Fibroblast of lung (primary cell): ENCODE measurements at places on chromosomes 11 and 22.
A peak's percentile ranks its signal among the peaks of the same experiment; 100 is the strongest.

- no peak for DNase-seq
Observed at GRCh38 chr11:60919320-60919719, 4.9 kb upstream of the TMEM132A start.

DNA sequence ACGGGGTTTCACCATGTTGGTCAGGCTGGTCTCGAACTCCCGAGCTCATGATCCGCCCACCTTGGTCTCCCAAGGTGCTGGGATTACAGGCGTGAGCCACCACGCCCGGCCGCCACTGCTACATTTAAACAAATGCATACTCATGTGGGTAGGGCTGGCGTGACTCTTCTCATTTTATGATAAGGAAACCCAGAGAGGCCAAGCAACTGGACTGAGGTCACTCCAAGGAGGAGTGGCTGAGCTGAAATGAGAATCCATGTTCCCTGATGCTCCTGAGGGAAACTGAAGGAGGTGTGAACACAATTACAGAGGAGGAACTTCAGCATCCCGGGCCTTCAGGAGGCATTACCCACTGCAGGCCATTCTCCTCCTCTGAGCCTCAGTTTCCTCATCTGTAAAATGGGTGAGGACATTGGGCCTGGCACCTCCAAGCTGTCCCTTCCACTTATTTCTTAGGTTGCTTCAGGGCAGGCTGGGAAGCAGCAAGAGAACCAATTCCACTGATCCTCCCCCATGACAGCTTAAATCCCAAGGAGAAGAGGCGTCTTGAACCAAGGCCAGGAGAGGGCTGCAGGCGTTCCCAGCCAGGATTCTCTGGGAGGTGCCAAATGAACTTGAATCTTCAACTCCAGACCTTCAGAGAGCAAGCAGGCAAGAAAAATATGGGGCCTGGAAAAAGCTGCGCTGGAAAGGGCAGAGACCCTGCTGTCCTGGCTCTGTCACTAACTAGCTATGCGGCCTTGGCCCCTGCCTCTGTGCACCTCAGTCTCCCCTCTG lies 2.9 kb downstream of the TST start:
- no peak for DNase-seq

GRCh38 chr11:7655253-7656217 lies 17.8 kb downstream of the CYB5R2 start:
- no peak for DNase-seq

DNA sequence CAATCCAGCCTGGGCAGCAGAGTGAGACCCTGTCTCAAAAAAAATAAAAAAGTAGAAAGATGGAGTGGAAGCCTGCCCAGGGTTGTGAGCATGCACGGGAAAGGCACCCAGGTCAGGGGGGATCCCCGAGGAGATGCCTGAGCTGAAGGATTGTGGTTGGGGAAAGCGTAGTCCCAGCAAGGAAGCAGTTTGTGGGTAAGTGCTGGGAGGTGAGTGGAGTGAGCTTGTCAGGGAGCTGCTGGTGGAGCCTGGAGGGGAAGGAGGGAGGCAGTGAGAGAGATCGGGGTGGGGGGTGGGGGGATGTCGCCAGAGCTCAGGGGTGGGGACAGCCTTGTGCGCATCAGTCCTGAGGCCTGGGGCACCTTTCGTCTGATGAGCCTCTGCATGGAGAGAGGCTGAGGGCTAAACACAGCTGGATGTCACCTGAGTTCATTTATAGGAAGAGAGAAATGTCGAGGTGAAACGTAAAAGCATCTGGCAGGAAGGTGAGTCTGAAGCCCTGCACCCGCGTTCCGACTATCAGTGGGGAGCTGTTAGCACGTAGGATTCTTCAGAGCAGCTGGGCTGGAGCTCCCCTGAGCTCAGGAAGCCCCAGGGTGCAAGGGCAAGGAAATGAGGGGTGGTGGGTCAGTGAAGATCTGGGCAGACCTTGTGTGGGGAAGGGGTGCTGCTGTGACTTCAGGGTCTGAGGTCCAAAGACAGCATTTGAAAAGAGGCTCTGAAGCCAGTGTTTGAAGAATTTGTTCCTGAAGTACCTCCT lies 10.2 kb downstream of the TMEM121B start:
- no peak for DNase-seq

- no peak for DNase-seq
Observed at GRCh38 chr22:43114958-43115357, 4.4 kb downstream of the BIK start.

- DNase-seq, result no peak
Observed at GRCh38 chr11:908273-908672, 2.3 kb downstream of the CHID1 start.

GRCh38 chr11:15852179-15852578 lies 504.2 kb downstream of the SOX6 start:
- DNase-seq, result peak; percentile 45

DNA sequence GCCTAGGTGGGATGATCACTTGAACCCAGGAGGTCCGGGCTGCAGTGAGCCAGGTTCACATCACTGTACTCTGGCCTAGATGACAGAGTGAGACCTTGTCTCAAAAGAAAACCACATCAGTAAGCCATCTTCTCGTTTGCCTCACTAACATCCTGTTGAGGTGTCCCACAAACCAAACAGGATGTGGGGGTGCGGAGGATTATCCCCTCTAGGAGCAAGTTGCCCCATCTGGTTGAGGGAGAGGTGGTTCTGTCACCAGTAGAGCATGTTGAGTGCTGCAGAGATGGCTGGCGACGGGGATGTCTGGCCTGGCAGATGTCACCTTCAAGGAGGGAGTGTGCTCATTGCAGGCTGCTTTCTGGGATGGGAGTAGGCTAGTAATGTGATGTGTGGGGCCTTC lies 72.4 kb downstream of the ZNRF3 start:
- peak; percentile 22 for DNase-seq

DNA sequence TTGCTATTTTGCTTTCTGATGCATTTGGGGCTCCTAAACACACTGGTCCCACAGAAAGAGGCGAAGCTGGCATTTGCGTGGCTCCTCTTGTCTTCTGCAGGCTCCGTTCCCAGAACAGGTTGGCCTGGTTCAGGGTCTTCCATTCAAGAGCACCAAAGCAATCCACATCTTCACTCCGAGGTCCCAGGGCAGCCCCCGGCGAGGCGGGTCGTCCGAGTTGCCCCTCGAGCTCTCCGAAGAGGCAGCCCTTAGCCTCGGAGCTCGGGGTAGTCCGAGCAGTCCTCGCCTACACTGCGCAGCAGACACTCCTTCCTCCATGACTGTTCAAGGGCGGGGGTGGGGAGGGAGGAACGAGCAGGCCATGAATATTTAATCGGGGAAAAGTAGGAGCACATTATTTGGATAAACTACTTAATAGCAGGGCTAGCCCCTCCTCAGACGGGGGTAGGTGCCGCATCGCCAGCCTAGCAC lies 321.3 kb downstream of the BLID start:
- DNase-seq, result no peak

DNA sequence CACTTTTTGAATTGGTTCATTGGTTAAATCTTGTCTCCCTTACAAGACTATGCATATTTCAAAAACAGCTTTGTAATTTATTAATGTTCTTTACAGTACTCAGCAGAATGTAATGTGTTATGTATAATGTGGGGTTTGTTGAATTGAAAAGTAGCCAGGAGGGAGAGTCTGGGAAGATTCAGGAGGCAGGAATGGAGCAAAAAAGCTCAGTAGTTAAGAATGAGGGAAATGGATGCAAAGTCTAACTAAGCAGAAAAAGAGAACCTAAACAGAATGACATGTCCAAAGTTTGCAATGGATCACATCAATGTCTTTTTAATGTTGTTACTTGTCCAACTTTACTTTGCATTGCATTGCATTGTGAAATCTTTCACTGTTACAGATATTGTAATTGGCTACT lies 86.5 kb upstream of the CARD18 start:
- peak; percentile 65 for DNase-seq

DNA sequence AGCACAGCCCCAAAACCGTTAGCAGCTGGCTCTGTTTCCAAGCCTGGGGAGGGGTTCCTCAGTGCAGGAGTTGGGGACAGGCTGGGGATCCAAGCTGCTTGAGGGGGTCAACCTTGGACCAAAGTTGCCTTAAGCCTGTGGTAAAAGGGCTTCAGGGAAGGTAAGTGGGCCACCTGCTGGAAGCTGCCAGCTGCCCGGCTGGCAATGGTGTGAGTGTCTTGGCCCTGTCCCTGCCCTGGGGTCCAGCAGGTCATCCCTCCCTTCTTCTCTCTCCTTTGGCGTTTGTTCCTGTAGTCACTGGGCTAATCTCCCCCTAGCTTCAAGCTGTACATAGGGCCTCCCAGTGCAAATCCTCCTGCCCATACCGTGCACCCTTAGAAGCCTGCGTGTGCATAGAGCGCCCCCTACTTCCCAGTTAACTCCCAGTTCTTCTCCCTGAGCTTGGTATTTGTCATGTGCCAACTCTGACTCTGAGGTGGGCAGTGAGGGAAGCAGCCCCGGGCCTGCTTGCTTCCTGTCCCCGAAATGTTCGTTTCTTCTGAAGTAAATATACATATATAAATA lies 4.4 kb downstream of the TMEM258 start:
- DNase-seq, result peak; percentile 62
